ENCODE measurements at places on chromosomes 7 and 10.

DNA sequence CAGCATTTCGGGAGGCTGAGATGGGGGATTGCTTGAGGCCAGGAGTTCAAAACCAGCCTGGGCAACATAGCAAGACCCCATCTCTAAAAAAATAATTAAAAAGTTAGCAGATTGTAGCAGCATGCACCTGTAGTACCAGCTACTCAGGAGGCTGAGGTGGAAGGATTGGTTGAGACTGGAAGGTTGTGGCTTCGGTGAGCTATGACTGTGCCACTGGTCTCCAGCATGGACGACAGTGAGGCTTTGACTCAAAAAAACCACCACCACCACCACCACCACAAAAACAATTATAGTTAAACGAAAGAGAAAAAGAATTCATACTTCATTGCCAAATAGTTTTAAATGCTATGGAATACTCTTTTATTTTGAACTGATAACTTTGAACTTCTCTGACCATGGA lies 63.4 kb downstream of the VTI1A start:
- no peak for DNase-seq

- no peak for DNase-seq
Measured at GRCh38 chr7:81402227-81402626, 367.6 kb downstream of the HGF start.

DNA sequence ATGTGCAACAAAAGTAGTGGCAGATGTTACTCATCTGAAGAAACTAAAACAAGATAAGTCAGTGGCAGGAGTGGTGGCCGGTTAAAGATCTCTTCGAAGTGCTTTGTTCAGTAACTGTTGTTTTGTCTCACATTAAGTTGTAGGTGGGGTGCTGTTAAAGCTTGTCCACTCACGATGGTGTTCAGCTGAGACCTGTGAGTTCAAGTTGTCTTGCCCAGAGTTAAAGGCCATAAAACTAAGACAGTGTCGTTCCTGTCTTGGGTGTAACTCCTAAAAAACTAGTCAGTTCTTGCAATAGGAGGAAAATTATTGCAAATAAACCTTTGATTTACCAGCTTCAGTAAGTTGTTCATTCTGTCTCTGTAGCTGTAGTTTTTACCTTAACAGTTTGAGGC lies 857 bp upstream of the FOXP2 start:
- no peak for DNase-seq

DNA sequence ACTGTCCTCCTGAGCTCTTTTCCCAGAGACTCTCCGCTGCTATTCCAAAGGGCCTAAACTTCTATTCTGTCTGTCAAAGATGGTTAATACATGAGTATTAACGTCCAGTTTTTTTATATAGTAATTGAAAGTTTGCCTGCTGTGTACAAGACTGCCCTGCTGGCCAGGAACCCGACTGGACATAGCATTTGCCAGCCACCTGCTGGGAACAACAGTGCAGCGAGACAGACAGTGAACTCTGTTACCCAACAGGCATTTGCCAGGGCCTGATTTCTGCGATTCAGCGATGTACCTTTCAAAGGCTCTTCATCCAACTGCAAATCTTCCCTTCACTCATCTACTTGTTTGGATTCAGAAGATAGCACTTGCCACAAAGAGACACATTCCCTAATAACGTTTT lies 128.8 kb upstream of the SEM1 start:
- DNase-seq = no peak

- no peak for DNase-seq
Measured at GRCh38 chr10:120426306-120426705, 30.7 kb upstream of the PLPP4 start.

All from effector memory CD4-positive, alpha-beta T cell (primary cell).